Iris pigment epithelial cell (primary cell): ENCODE measurements at places on chromosomes 7 and 10.
A peak's percentile ranks its signal among the peaks of the same experiment; 100 is the strongest.

DNA sequence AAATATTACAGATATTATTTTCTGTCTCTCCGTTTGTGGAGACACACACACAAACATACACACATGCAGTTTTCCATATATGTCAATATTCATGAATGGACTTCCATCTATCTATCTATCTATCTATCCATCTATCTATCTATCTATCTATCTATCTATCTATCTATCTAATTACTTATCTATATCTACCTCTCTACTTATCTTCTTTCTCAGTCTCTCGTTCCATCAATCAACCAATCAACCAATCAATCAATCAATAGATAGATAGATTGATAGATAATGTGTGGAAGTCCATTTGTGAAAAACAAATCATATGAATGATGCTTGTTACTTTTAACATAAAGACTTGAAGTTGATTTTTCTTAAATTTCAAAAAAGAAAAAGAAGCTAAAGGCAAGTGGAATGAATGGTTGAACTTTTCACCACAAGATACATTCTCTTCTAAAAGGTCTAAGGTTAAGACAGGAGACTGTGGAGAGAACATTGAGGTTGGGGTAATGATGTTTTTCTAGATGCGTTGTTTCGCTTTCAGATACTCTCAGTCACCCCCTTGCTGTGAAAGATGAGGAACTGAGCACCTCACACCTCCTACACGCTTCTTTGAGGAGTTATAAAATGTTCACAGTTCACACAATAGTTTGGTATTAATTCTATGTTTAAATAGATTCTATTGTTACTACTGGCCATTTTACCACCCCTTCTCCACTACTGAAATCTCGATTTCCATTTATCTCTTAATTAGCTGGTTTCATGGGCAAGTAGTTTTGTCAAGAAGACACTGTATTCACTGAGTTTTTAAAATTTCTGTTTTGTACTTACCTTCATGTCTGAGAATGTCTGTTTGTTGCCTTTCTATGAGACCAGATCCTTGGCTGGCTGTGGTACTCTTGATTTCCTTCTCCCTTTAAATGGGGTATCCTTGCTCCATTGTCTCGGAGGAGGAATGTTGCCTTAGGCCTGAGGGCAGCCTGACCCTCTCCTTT, 114.1 kb downstream of the EMX2 start:
- no peak for DNase-seq

DNA sequence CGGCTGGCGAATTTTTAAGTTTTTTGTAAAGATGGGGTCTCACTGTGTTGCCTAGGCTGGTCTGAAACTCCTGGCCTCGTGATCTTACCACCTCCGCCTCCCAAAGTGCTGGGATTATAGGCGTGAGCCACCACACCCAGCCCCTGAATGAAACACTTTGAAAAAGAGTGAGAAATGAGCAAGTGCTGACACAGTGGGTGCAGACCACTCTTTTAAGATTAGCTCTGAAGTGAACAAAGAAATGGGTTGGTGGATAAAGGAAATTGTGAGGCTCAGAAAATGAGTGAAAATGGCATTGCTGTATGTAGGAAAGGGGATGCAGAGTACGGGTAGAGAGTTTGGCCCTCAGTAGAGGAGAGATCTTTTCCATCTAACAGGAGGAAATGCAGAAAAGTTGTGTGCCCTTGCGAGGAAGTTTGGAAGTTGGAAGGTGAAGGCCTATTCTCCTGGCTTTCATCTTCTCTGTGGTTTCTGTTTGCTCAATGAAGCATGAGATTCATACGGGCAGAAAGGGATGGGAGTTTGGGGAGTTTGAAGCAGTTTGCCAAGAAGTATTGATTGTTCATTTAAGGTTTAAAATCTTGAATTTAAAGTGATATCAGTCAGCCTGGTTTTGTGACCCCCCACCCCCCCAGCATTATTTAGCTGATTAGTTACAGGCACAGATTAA, 11.0 kb downstream of the MAPK8 start:
- no peak for DNase-seq

- peak; percentile 57 for DNase-seq
Observed at GRCh38 chr7:77982926-77983550, 184.5 kb downstream of the PHTF2 start.

GRCh38 chr10:132264966-132265889, 42.5 kb downstream of the STK32C start:
- DNase-seq: peak; percentile 22

GRCh38 chr10:104518891-104519290, 122.2 kb upstream of the SORCS3 start:
- no peak for DNase-seq

GRCh38 chr7:113267885-113268284, 149.5 kb upstream of the SMIM30 start:
- peak; percentile 91 for DNase-seq

DNA sequence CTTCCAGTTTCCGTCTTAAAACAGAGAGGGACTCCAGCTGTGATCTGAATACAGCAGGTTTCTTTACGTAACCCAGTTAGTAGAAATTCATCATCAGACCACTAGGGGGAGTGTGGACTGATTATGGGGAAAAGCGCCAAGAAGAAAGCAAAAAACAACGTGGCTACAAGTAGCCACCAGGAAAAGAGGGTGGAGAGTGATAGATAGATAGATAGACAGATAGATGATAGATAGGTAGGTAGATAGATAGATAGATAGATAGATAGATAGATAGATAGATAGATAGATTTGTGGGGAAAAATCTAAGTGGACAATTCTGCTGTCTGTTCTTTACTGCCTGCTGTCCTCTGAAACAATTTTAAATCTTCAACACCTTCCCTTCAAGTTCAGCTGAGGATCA, 12.7 kb upstream of the AKR1B10 start:
- peak; percentile 79 for DNase-seq

GRCh38 chr10:4101918-4102654, 317.1 kb upstream of the KLF6 start:
- no peak for DNase-seq

GRCh38 chr10:127375461-127375860, 173.6 kb upstream of the NPS start:
- DNase-seq: peak; percentile 39

DNA sequence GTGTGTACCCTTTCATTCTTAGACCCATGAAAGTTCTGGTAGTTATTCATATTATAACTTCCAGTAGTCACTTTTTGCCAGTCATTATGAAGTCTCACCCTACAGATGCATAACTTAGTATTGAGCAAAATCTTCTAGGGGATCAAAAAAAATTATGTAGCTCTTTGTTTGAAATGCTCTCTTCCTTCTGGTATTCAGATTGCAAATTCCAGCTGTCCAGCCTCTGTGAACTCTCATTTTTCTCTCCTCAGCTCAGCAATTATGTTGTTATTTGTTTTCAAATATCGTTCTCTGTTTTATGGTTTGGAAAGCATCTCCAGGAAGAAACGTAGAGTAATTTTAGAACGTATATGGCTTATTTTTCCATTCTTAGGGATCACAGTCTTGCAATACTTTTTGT, 442.5 kb downstream of the SEMA3D start:
- DNase-seq: peak; percentile 47

DNA sequence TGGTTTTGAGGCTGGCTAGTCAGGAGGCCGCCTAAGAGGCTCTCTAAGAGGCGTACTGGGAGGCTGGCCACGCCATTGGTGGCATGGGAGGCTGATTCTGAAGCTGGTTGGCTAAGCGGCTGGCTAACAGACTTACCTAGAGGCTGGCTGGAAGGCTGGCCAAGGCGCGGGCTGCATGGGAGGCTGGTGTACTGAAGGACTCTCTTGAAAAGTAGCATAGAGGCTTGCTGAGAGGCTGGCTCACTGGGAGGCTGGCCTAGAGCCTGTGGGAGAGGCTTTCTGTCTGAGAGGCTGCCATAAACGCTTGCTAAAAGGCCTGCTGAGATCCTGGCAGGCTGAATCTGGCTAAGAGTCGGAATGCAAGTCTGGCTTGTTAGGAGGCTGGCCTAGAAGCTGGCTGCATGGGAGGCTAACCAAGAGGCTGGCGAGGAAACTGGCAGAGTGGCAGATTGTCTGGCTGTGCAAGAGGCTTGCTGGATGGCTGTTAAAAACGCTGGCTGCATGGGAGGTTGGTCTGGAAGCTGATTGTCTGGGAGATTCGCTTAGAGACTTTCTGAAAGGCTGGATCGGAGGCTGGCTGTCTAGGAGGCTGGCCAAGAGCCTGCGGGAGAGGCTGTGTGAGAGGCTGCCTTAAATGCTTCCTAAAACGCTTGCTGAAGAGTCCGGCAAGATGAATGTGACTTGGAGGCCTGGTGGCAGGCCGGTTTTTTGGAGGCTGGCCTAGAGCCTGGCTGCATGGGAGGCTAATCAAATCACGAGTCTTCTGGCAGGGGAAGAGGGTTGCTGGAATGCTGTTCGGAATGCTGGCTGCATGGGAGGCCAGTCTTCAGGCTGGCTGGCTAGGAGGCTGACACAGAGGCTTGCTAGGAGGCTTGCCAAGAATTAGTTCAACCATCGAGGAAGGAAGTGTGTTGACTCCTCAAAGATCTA, 134.2 kb downstream of the OR13A1 start:
- DNase-seq: peak; percentile 56

GRCh38 chr10:9209105-9209798, 1154.8 kb downstream of the GATA3 start:
- DNase-seq: peak; percentile 51

DNA sequence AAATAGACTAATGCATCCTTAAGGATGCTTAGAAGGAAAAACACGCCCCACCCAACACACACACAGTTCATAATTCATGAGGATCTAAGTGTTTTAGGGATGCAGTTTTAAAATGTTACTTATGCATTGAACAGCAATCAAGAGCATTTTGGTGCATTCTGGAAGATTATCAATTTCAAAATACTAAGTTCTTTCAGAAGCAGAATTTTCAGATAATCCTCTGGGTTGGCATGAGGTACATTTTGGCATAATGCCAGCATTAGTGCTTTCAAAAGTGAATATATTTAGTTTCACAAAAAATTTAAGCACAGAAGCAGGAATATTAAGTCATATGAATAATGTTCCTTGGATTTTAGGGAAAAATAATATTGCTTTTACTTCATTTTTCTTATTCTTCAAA, 937.1 kb downstream of the REEP3 start:
- no peak for DNase-seq

DNA sequence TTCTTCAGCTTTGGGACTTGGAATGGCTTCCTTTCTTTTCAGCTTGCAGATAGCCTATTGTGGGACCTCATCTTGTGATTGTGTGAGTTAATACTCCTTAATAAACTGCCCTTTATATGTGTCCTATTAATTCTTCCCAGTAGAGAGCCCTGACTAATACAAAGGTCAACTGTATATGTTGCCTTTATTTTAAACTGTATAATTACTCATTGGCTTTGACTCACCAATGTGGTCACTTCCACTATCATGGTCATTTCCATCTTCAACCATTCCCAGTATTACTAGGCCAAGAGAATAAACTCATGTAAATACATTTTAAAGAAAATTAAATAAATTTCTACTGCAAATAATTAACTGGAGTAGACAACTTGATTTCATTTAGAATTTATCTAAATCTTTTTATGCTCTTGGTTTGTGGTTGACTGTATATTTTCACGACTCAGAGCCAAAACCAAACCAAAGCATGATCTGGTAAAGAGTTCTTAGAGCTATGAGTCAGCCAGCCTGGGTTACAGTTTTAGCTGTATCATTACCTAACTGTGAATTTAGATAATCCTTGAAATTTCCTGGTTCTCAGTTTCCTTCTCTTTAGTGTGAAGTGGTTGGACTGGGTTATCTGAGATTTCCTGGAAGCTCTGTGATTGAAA, 188.4 kb downstream of the PPP1R3A start:
- peak; percentile 78 for DNase-seq

- DNase-seq: no peak
Observed at GRCh38 chr10:101935431-101935830, 91.8 kb upstream of the KCNIP2 start.

DNA sequence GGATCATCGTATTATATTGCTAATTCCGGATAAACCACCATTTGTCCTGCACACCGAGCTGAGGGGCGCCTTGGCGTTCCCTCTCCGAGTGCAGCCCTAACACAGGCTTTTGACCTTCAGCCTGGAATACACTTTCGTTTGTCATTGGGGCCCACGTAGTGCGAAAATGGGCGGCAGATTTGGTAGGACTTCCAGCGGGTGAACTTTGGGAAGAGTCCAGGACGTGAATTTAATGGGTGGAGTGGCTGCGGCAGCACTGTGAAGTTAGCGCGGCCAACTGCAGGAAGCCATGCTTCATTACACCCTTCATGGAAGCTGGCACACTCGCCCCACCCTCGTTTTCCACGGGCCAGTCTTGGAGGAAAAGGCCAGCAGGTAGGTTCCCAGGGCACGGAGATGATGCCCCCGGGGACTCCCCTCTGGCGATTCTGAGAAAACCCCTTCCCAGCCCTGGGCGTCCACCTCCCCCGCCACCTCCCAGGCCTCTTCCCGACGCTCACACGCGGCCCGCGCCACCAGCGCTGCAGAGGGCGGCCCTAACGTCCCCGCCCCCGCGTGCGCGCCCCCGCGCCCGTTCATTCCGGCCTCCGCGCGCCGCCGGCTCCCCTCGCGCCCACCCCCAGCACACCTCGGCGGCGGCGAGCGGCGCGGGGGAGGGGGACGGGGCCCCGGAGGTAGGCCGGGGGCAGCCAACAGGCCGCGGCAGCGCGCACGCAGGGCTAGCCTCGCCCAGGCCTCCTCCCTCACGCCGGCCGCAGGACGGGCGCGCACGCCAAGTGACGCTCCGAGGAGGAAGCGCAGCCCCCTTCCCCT, at the start of gene MLLT10:
Gene MLLT10 (plus strand): TSS at position 766 of the 813 bp plus-strand sequence. CDS start 413 bp downstream, outside the sequence.
- peak; percentile 97 for DNase-seq

DNA sequence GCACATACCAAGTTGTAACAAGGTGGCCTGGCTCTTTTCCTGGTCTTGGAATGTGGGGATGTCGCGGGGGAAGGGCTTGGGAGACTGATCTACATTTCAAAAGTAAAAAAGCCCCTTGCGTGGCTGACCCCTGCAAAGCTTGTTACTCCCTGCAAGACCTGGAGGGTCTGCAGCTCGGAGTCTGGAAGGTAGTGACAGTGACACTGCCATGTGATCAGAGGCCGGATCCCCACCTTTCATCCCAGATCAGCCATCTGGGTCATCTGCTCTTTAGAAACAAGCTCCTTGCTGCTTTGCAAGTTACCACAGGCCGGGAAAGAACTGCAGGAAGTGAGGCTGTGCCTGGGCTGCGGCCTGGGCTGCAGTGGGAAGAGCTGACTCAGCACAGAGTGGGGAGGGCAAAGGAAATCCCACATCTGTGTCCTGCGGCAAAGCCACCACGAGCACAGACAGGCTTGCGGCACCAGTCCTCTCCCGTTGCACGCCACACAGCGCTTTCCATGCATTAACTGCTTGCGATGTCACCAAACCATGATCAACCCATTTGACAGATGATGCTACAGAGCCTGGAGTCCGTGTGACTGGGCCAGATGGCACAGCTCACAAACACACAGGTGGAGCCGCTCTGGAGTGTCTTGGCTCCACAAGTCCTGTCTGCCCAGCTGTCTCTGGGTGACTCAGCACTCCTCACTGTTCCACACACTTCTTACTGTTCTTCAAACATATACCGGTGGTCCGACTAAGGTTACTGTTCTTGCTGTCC, 97.7 kb downstream of the SH3PXD2A start:
- DNase-seq: peak; percentile 80

- DNase-seq: no peak
Observed at GRCh38 chr7:78173666-78174065, 375.1 kb downstream of the PHTF2 start.
